Stimulated activated CD4-positive, alpha-beta T cell treated with anti-CD3 and anti-CD28 coated beads, TNF-alpha, amount 100 ng/mL, for 24 hours (primary cell): ENCODE measurements at places on chromosomes 4 and X.

- DNase-seq, result no peak
These were observed 130.9 kb upstream of the RPS6KA3 start for GRCh38 chrX:20397587-20397986.

- DNase-seq, result no peak
These were observed 45.0 kb downstream of the RBM47 start for GRCh38 chr4:40584517-40585141.

DNA sequence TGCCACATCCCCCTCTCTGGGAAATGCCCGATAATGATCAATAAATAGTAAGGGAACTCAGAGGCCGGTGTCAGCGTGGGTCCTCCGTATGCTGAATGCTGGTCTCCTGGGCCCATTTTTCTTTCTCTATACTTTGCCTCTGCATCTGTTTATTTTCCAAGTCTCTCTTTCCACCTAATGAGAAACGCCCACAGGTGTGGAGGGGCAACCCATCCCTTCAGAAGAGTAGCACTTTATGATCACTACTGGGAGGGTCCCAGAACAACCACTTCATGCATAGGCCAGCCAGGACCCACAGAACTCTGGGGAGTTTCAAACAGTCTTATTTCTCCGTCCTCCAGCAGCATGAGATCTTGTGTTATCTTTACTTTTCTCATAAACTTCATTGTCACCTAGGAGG, 100.1 kb downstream of the CEP44 start:
- DNase-seq, result no peak

DNA sequence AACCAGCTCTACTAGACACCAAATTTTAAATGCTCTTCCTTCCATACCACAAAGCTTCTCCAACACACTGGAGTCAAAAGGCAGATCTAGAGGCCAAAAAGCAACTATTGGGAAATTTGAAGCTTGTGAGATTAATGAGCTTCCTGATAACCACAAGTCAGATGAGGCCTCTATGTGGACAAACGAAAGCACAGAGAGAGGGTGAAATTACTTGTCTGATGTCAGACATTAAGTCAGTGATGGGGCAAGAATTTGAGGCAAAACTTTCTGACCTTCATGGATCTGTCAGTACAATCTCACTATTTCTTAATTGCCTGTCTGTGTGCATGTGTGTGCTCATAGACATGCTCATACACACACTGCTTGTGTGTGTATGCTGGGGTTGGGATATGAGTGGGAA, 103.6 kb downstream of the GUCY2F start:
- DNase-seq, result no peak

- DNase-seq, result no peak
These were observed 92.7 kb downstream of the STK32B start for GRCh38 chr4:5143940-5144339.

GRCh38 chrX:31190221-31190975, 118.6 kb upstream of the FTHL17 start:
- no peak for DNase-seq

GRCh38 chrX:73765776-73766430, 202.9 kb downstream of the CHIC1 start:
- no peak for DNase-seq

DNA sequence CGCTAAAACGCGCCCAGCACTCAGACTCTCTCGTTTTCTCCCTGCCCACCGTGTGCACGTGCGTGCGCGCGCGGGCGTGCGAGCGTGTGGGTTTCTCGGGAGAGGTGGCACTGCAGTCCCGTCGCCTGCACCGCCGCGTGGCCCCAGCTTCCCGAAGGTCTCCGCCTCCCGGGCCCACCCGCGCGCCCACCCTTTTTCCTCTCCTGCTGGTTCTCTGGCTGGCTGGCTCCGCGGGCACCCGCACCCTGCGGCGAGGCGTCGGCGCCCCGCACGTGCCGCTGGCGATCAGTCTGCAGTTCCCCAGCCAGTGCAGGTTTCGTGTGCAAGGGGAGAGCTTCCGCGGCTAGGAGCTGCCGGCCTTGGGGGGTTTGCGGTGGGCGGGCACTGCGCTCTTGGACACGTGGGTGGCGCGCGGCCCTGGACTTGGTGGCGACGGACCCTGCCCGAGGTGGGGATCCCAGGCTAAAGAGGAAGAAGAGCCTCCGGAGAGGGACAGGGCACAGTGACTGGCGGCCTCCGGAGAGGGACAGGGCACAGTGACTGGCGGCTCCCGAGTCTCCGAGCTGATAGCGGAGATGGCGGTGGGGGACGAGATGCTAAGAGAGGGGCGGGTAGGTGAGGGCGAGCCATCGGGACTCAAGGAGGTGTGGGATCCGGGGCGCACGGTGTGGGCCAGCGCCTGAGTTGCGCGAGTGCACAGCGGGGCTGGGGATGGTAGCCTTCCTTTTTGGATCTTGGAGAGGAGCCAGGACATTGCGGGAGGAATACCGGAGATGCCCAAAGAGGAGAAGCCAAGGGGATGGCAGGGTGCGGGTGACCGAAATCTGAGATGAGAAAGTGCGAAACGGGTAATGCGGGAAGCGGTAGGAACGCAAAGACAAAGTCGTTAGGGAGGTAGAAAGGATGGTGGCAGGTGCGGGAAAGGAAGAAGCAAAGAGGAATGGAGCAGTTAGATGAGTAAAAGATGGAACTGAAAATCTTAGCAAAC, at the start of gene FAM184B:
FAM184B (minus strand) TSS at position 322 of the 988 bp plus-strand sequence. CDS start 322 bp downstream, outside the sequence.
- no peak for DNase-seq

- no peak for DNase-seq
These were observed 503.1 kb upstream of the LCORL start for GRCh38 chr4:18524667-18525066.

- DNase-seq, result no peak
These were observed 393.8 kb upstream of the CNKSR2 start for GRCh38 chrX:20980426-20980825.

DNA sequence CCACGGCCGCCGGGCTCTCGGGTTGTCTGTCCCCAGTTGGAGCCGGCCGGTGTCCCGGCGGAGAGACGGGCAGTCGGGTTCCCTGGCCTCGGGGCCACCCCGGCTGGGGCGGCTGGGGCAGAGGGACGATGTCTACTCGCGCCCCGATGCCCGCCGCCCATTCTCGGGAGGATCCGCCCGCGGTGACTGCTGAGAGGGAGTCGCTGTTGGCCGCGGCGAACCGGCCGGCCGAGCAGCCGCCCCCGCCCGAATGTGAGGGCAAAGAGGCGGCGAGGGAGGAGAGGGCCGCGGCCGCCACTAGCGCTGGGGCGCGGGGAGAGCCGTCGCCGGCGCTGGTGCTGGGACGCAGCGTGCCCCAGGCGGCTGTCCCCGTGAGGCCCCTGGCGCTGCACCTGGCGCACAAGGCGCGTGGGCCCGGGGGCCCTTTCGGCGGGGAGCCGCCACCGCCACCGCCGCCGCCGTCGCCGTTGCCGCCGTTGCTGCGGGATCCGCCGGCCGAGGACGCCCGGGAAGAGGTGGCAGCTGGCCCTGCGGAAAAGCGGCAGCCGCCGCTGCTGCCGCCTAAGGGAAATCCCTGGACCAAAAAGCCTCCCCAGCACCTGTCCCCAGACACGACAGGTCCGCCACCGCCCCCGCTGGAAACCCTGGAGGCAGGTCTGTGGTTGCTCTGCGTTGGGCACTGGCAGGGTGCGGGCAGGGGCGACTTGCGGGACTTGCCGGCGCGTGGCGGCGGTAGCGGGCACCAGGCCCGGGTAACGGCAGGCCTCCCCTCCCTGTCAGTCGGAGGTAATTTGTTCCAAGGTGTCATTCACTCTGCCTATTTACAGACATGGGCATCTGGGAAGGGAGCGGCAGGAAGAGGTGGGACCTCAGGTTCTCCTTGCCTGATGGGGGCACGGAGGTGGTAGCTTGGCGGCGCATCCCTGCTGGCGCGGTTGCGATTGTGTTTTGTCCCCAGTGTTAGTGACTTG, 739 bp downstream of the LARP1B start:
- peak; percentile 31 for DNase-seq

GRCh38 chr4:165222651-165222994, 15.3 kb downstream of the KLHL2 start:
- DNase-seq, result no peak

DNA sequence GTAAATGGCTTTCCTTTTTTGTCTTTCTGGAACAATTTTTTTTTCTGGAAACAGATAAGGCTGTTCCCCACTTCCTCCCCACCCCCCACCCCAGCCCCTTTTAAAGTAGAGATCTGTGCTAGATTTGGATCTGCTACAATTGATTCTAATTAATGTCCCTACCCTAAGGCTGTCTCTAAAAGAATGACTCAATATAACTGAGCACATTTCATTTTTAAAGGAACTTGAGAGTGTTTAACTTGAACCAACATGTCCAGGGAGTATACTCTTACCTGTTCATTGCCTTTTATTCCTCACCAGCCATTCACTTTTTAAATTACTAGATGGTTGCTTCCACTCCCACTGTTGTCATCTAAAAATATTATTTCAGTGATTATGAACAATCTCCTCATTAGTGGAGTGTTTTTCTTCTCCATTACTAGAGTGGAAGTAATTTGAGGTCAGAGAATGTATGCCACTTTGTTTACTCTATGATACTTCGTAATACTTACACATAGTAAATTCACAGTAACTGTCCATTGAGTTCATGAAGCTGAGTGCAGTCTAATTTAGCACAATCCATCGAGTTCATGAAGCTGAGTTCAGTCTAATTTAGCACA, 14.1 kb upstream of the CNOT6L start:
- DNase-seq, result no peak

GRCh38 chrX:101257448-101258258, 33.5 kb downstream of the TAF7L start:
- no peak for DNase-seq

DNA sequence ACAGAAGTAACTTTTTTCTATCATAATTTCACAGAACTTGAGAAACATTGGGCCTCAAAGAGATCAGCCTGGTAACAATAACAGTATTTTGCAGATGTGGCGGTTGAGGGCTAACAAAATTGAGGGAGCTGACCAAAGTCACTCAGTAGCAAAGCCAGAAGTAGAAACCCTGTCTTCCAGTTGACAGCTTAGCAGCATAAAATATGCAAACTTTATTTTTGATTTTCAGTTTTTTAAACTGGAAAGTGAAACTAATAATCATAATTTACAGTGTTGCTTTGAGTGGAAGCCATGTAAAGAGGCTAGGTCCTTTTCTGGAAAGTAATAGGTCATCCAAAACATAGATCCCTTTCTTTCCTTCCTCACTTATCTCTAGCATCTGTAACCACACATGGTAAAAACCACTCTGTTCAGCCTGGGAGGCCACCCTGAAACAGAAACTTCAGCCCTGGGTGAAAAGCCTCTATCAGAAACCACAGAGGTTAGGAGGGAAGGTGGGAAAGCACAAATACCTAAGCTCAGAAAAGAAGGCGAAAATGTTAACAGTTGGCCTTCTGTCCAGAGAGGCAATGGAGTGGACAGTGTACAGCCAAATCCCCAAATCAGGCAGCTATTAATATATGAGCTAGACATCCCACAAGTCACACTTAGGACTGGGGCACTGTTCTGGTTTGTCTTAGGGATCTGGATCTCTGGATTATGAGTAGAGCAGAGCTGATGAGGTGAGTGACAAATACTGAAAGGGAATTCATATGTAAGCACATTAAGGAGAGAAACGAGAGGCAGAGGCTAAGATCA, 61.1 kb upstream of the ARSJ start:
- DNase-seq, result no peak

- peak; percentile 76 for DNase-seq
These were observed 3.1 kb upstream of the GRPEL1 start for GRCh38 chr4:7070729-7071511.

GRCh38 chr4:123777373-123777772, 380.8 kb downstream of the SPRY1 start:
- DNase-seq, result no peak

- DNase-seq, result no peak
These were observed 859.3 kb downstream of the RPA4 start for GRCh38 chrX:97743014-97743413.

- DNase-seq, result no peak
These were observed 522.2 kb downstream of the GLUD2 start for GRCh38 chrX:121569609-121570008.

GRCh38 chr4:1547856-1548826, 136.0 kb downstream of the FAM53A start:
- DNase-seq, result no peak
